Glomerular endothelial cell (primary cell): ENCODE measurements at places on chromosomes 1 and 21. TPM values are rescaled to one million over a fixed set of nuclear protein-coding genes. Genes with fewer than 3 reads are reported as not detected.

- DNase-seq, result no peak
Observed at GRCh38 chr1:32393832-32394140, 455 bp downstream of the BSDC1 start.

DNA sequence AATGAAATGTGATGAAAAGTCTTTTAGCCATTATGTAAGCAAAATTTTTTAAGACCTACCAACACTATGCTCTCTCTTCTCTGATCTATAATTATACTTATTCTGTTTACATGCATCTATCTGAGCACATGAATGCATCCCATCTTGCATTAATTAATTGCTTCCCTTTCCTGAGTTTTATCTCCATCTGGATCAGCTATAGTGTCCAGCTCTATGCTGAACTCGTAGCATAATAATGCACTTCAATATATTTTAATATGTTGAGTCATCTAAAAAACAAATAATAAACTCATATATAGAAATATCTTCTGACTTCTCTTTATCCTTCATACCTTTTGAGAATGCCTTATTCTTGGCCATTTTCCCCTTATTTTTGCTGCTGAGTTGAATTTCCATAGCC lies 1097.8 kb downstream of the TTLL7 start:
- DNase-seq, result no peak

DNA sequence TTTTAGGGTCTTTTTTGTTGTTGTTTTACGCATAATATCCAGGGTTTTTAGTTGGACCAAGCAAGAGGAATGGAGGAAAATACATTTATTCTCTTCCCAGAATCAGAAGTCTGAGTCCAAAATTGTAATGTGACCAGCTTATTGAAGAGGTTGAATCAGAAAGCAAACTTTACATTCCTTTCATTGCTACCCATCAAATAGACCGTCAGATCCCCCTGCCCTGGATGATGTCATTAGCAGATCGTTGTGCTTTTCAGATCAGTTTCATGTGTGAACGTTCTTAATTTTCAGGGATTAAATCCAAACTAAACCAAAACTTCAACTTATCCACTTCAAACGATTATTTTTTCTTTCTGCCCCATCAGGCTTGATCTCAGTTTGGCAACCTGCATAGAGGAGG lies 85.7 kb upstream of the NGF start:
- DNase-seq, result no peak

GRCh38 chr21:21156957-21157356 lies 158.7 kb downstream of the NCAM2 start:
- no peak for DNase-seq

DNA sequence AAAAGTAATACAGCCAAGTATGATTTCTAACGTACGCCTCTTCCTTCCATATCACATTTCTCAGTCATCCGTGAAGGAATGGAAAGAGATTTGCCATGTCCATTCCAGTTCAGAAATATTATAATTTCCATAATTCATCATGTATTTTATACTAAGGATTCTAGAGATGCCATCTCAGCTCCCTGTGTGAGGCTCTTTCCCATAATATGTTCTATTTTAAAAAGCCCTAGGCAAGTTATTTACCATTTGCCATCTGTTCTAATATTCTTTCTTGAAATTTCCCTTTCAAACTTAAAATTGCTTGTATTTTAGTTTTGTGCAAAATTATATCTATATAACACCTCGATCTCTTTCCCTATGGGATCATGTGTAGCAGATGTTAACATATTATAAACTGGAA lies 106.7 kb downstream of the FMN2 start:
- no peak for DNase-seq

DNA sequence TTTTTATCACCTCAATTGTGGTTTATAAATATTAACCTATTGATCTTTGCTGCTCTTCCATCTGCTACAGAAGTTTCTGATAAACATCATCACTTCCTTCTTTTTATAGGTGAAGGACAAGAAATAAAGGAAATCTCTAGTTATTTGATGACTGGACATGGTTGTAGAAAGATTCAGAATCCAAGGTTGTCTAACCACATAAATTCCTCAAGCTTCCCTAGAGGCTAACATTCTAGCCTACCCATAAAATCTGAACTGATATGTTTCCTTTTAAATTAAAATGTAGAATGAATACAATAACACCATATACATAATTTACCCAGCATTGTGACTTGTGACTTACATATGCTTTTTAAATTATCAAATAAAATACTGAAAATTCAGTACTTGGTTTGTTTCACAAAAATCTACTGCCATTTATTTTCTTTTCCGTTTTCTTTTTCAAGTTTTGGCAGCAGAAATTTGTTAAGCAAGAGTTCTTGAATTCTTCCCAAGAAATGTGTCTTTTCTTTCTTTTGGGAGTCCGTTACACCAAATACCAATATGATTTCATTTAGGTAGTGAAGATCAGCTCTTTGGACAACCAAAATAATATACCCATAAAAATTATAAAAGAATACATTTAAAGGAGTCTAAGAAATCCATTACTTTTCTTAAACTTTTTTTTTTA lies 513.2 kb upstream of the ADGRL2 start:
- no peak for DNase-seq

- DNase-seq, result no peak
Observed at GRCh38 chr21:34609244-34609932, 5.5 kb downstream of the RCAN1 start.

DNA sequence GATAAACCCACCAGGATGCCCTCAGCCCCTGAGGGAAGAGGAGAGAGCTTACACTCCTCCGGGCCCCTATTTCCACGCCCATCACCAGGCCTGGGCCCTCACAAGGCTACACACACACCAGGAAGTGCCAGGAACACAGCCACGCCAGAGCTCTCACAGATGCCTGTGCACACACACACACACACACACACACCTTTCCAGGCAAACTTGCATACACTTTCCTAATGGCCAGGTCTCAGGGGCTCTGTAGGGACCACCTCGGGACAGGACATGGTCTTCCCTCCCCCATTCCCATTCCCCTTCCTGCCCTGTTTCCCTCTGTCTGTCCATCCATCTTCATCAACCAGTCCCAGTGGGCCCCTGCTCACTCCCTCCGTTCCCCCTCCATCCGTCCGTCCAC lies 9.7 kb upstream of the EPHA2 start:
- DNase-seq, result no peak

- no peak for DNase-seq
Observed at GRCh38 chr1:243921111-243921510, 71.1 kb upstream of the AKT3 start.

The ASAP3 gene
- 9.8 and 10.6 TPM in 2 replicates for total RNA-seq

GRCh38 chr1:75901371-75901770 lies 30.8 kb downstream of the ASB17 start:
- DNase-seq, result no peak

DNA sequence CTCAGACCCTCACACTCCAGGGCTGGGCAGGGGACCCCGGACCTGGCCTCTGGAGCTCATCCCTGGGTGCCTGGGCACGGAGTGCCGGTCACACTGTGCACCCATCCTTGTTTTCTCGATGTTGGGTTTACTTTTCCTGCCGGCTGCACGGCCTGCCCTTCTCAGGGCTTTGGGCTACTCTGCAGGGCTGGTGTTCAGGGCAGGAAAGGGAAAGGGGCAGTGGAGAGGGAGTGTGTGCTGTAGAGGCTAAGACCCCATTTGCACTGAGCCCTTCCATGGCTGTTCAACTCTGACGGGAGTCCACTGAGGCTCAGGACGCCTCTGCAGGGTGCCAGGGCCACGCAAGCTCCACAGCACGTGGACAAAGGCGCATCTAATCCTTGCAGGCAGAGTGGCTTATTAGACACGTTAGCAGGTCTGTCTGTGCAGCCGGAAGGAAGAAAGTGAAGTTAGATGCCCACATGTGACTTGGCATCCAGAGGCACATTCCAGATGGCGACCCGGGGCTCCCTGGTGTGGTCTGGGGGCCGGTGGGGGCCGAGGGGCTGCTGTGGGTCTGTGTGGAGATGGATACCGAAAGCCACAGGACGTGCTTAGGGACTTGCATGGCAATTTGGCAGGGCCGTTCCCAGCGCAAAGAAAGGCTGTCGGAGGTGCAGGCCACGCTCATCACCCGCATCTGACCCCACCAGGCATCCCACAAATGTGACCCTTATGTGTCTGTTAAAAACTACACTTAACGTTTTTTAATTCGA lies 33.6 kb downstream of the COL18A1 start:
- DNase-seq, result no peak

The CD53 gene
- not detected in 2 replicates for total RNA-seq

The MATN1 gene
- total RNA-seq, result not detected in 2 replicates

- no peak for DNase-seq
Observed at GRCh38 chr1:241591317-241591716, 48.9 kb downstream of the CHML start.

DNA sequence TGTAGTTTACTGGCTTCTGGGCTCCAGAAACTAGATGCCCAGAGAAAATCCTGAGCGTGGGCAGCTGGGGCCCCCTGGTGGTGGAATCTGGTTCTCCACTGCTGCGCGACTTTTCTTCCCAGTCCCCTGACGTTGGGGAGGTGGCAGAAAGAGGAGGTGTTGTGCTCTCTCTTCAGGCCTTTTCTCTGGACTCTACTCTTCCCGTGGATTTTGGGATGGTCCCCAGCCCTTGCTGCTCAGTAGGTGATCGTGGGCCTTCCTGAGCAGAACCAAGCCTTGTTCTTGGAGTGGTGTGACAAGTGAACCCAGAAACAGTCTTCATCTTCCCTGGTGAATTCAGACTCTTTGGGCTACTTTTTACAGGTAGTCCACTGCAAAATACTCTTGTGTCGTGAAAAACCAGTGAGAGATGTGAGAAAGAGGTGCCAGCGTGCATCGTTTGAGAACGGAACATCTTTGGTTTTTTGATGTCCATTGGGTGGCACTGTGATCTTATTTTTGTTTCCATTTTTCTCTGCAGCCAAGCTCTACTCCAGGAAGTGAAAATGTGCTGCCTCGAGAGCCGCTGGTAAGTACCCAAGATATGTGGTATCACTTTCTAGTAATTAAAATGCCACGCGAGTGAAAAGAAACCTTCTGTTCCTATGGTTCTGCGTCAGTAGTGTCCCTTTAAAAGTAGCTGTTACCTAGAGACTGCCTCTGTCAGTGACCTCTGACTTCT lies 20.2 kb downstream of the PEX14 start:
- no peak for DNase-seq

DNA sequence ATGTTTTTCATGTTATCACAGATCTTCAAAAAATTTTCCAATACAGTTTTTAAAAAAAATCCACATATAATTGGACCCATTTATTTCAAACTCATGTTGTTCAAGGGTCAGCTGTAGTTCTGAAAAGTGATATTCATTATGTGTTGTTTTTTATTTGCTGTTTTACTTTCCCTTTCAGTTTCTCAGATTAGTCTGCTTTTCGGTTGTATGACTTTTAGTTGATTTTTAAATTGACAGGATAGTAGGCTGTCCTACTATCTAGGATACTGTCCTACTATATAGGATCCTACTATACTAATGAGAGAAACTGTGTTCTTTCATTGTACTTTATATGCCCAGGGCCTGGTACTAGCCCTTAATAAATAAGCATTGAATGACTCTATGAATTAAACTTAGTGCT lies 33.6 kb upstream of the GPR52 start:
- no peak for DNase-seq

The ANKRD34A gene
- 0.35 and 0.44 TPM in 2 replicates for total RNA-seq

The KMO gene
- total RNA-seq, result 3.1 TPM in 1 of 2 replicates, not detected in the other

- DNase-seq, result no peak
Observed at GRCh38 chr1:96554364-96554763, 167.2 kb upstream of the PTBP2 start.

- no peak for DNase-seq
Observed at GRCh38 chr1:54928327-54928726, 41.3 kb upstream of the DHCR24 start.

DNA sequence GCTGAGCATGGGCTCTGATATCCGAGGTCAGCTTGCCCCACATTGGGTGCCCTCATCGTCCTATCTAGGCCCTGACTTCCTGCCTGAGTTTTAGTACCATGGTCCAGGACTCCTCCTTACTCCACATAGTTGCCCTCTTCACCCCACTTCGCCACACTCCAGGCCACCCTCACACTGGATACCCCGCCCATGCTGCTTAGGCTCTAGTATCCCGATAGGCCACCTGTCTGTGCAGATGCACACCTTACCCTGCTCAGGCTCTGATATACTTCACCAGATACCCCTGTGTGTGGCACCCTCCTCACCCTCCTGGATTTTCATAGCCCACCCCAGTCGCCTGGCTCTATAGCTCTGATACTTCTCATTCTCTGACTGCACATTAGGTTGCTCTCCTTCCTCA lies 145.5 kb upstream of the SERTAD4 start:
- DNase-seq, result no peak

DNA sequence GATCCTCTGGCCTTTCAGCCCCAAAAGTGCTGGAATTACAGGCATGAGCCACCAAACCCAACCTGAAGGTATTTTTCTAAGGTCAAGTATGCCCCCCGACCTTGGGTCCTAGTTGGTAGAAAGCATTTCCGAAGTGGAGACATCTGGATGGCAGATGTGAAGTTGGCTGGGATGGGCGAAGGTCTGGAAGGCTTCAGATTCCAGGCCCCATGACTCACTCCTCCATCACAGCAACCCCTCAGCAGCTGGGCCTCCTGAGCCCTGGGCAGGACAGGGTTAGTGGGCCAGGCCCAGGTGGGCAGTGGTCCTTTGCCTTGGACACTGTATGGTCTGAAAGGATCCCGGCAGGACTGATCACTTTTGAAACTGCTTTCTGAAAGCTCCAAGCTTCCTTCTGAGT lies 23.3 kb downstream of the NAV1 start:
- DNase-seq, result no peak

The S1PR1 gene
- total RNA-seq, result 260 and 279 TPM in 2 replicates

The LORICRIN gene
- not detected in 2 replicates for total RNA-seq

GRCh38 chr1:55423376-55423775 lies 208.2 kb upstream of the USP24 start:
- no peak for DNase-seq

DNA sequence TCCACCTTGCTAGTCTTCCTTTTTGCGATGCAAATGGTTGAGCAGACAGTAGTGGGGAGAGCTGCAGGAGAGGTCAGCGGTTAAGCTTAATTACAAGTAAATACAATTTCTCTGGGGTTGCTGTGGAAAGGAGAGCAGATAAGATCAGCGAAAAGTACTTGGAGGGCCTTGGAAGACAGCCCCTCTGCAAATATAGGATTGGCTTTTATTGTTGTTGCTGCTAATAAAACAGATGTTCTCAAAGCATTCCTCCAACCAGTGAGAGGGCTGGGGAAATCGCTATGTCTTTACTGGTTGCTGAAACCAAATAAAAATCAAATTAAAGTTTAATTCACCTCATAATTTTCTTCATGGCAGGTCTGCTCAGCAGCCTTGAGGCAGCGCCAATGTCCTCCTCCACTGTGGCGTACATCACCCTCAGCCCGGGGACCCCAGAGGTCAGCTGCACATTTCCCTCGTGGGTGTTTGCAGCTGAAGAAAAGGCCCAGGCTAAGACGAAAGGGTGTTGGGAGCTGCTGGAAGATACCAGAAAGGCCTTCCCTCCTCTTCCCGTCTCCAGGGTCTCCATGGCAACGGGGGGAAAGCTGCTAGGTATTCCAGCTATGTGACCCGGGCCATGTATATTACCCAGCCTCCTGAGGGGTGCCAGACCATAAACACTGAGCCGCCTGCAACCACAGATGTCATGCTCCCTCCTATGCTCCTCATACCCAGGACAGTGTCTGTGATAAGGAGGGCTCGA lies 54.6 kb upstream of the POU2F1 start:
- no peak for DNase-seq

GRCh38 chr1:17538428-17539117 lies 925 bp upstream of the ARHGEF10L start:
- DNase-seq, result no peak
